GM18507 (cell line): ENCODE measurements at places on chromosomes 2 and 18.

- DNase-seq = no peak
Observed at GRCh38 chr18:44452346-44452745, 228.3 kb upstream of the SETBP1 start.

DNA sequence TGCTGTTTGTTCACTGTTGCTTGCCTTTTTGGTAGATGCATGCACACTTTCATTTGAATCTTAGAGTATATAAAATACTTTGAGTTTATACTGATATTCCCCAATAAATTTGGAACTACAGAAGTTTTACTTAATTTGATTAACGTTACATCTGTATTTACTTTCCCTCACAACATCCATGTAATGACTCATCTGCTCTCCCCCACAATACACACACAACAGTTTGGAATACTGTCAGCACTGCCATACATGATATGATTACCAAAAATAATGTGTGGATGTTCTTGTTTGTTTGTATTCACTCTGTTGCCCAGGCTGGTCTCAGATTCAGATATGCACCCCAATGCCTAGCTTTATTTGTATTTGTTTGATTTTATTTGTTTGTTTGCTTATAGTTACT, 144.2 kb downstream of the WDR7 start:
- no peak for DNase-seq

DNA sequence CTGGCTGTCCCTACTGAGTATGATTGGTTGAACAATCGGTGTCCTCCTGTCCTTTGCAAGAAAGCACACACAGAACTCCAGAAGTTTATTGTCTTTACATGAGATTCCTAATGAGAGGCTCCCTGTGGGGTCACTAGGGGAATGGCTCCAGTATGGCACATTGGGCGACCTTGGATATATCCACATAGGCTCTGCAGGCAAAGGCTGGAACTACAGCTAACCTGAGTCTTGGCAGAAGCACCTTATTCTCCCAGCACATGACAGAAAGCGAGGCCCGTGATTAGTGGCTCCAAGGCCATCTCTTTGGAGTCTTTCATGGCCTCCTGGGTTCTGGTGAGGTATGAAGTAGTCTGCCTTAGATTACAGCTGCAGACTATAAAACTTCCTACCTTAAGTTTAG, 49.0 kb downstream of the ZDBF2 start:
- DNase-seq = no peak

GRCh38 chr2:216674376-216674775, 21.0 kb downstream of the IGFBP5 start:
- no peak for DNase-seq

DNA sequence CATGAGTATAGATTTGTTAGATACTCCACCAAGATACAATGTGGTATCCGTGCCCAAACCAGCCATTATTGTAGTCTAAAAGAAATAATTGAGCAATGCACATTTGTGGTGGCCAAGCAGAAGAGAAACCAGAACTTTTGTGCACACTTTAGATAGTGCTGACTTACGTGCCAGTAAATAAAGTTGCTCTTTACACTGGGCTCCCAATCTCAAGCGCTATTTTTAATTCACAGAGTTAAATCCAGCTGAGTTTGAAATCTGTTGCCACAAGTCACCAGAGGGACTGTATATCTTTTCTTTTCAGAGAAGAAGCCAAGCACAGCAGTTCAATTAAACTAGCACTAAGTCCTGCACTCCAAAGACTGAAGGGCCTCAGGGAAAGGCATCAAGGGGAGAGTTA, 680.4 kb downstream of the TDRD15 start:
- no peak for DNase-seq

DNA sequence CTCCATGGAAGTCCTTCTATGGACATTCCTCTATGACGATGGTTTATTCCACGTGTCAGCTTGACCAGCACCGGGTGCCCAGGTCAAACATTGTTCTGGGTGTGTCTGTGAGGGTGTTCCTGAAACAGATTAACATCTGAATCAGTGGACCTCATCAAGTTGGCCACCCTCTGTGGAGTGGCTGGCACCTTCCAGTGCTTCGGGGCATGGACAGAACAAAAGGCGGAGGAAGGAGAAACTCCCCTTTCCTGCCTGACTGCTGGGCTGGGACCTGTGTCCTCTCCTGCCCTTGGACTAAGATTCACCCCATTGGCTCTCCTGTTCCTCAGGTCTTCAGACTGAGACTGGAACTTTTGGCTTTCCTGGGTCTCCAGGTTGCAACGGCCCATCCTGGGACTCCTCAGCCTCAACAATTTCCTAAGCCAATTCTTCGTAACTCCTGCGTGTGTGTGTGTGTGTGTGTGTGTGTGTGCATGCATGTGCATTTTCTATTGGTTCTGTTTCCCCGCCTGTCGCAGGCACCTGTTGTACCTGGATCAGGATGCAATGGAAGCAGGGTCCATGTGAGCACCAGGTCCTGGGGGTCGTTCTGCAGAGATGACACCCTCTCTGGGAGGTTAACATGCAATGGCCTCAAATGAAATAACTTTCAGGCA, 357.2 kb upstream of the SALL3 start:
- no peak for DNase-seq

DNA sequence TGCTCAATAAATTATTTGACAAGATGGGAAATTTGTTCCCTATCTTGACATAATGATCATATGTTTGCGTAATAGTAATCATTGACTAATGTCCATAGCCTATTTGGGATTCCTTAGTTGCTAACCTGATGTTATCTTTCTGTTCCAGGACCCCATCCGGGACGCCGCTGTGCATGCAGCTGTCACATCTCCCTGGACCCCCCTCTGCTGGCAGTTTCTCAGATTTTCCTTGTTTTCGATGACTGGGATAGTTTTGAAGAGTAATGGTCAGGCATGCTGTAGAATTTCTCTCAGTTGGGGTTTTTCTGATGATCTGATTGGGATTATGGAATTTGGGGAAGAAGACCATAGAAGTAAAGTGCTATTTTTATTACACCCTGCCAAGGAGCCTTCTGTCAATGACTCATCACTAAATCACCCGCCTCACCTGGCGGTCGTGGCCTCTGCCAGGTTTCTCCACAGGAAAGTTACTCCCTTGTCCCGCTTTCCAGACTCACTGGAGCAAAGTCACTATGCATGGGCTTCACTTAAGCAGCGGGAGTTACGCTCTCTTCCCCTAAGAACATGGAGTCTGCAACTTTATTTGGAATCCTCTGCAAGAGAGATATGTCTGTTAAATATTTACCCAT, 19.9 kb upstream of the TMEM18 start:
- DNase-seq = no peak
